ENCODE measurements at places on chromosomes 7 and 10. TPM values are rescaled to one million over a fixed set of nuclear protein-coding genes. Genes with fewer than 3 reads are reported as not detected.

GRCh38 chr7:52727632-52728031 is 307.8 kb upstream of the POM121L12 start:
- no peak overlapping the region for H3K27ac ChIP-seq
- no peaks in the 10 kb centered on the region for H3K27me3 ChIP-seq
- H3K4me1 ChIP-seq, result 0 out of 2 replicates have a peak, but pooled peaks cover 4% of the 10 kb centered on the region
- H3K4me3 ChIP-seq, result no peak overlapping the region

GRCh38 chr10:69639291-69640195 is 9.5 kb downstream of the FAM241B start:
- no peak overlapping the region for H3K4me3 ChIP-seq
- no peak overlapping the region for H3K27ac ChIP-seq
- peaks cover 4% of the 10 kb centered on the region for H3K4me1 ChIP-seq

DNA sequence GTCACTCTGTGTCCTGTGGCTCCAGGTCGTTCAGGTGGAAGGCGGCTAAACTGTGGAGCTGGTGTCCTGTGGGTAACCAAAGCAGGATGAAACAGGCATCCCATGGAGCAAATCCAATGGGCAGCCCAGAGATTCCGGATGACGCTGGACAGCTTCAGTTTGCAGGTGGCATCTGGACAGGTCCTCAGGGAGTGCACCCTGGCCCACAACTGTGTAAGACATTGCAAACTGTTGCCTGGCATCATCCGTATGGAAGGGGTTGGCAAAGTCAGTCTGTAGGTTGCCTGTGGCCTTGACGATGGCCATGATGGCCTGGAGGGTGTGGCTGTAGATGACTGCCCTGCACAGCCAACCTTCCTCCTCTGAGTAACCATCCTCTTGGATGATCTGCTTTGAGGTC is 35.5 kb downstream of the RPS24 start:
- peaks cover 3% of the 10 kb centered on the region for H3K4me1 ChIP-seq
- no peaks in the 10 kb centered on the region for H3K27me3 ChIP-seq
- H3K4me3 ChIP-seq, result no peak overlapping the region
- DNase-seq, result no peak

DNA sequence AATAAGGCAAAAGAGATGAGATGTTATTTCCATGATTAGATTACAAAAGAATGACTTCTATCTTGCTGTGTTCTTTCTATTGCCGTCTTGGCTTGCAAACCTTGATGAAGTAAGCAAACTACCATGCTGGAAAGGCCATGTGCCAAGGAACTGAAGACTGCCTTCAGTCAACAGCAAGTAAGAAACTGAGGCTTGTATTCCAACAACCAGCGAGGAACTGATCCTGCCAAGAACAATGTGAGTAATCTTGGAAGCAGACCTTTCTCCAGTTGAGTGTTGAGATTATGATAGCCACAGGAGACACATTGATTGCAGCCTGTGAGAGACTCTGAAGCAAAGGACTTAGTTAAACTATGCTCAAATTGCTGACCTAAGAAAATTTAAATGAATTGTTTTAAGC is 164.6 kb upstream of the GRM3 start:
- H3K4me3 ChIP-seq, result no peak overlapping the region
- no peaks in the 10 kb centered on the region for H3K27me3 ChIP-seq
- DNase-seq, result no peak
- H3K36me3 ChIP-seq, result no peaks in the 10 kb centered on the region
- no peaks in the 10 kb centered on the region for H3K4me1 ChIP-seq
- no peak overlapping the region for H3K27ac ChIP-seq

- peak; percentile 32 for DNase-seq
- H3K4me1 ChIP-seq, result peaks cover 9% of the 10 kb centered on the region
- H3K27ac ChIP-seq, result no peak overlapping the region
- no peaks in the 10 kb centered on the region for H3K27me3 ChIP-seq
- H3K4me3 ChIP-seq, result no peak overlapping the region
Observed at GRCh38 chr10:8306685-8307364, 252.3 kb downstream of the GATA3 start.

DNA sequence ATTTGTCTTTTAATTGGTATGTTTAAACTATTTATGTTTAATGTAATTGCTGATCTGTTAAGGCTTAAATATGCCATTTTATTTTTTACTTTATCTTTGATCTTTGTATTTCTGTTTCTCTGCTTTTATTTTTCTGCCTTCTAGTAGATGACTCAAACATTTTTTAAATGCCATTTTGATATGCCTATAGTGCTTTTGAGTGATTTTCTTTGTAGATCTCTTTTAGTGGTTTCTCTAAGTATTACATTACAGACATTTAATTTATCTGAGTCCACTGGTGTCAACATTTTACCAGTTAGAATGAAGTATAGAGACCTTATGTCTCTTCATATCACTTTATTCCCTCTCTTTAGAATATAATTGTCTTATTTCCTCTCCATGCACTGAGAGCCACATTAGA is 32.7 kb downstream of the IL6 start:
- H3K36me3 ChIP-seq, result no peaks in the 10 kb centered on the region
- H3K4me3 ChIP-seq, result no peak overlapping the region
- no peaks in the 10 kb centered on the region for H3K27me3 ChIP-seq
- H3K4me1 ChIP-seq, result no peaks in the 10 kb centered on the region
- no peak for DNase-seq

DNA sequence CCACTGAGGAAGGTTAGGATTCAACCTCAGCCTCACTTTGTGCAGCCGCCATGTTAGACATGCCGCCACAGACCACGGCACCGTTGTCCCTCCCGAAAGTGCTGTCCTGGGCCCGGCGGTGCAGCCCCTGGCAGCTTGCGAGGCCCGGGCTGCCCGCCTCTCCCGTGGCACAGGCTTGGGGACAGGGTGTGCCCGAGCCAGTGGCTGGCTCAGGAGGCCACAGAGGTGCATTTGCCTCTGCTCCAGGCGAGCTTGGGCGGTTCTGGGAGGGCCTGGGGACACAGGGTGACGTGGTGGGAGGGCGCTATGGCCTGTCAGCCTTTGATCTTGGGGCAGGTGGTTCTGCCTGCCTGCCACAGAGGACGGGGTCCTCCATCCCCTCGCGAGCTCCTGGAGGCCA is 41.1 kb downstream of the NKX6-2 start:
- peaks cover 9% of the 10 kb centered on the region for H3K4me1 ChIP-seq
- no peaks in the 10 kb centered on the region for H3K36me3 ChIP-seq
- H3K27ac ChIP-seq, result no peak overlapping the region
- DNase-seq, result no peak

DNA sequence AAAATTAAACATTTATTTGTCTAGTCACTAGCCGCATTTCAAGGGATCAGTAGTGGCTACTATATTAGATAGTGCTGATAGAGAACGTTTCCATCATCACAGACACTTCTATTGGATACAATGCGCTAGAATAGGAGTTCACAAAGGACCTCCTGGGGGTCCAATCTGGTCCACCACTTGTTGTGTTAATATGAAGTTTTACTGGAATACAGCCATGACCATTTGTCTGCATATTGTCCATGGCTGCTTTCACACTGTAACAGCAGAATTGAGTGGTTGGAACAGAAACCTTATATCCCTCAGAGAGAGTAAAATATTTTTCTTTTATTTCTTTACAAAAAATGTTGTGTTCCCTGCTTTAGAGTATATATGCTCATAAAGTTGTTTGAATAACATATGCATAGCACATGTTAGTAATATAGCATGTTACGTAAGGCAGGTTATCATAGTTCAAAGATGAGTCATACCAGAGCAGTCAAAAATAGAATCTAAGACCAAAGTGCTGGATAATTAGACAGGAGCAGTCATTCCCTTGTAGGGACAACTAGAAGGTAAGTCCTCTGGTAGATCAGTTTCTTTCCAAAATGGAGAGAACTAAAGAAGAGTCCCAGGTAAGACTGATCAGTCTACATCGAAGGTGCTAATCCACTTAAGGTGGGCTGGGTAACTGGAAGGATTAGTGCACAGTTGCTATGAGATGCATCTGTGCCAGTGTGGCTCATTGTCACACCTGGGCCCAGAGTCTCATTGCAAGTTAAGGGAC is 14.9 kb downstream of the BZW2 start:
- H3K27me3 ChIP-seq, result no peaks in the 10 kb centered on the region
- DNase-seq, result no peak
- no peaks in the 10 kb centered on the region for H3K36me3 ChIP-seq
- H3K4me1 ChIP-seq, result peaks cover 43% of the 10 kb centered on the region
- H3K27ac ChIP-seq, result no peak overlapping the region
- no peak overlapping the region for H3K4me3 ChIP-seq

DNA sequence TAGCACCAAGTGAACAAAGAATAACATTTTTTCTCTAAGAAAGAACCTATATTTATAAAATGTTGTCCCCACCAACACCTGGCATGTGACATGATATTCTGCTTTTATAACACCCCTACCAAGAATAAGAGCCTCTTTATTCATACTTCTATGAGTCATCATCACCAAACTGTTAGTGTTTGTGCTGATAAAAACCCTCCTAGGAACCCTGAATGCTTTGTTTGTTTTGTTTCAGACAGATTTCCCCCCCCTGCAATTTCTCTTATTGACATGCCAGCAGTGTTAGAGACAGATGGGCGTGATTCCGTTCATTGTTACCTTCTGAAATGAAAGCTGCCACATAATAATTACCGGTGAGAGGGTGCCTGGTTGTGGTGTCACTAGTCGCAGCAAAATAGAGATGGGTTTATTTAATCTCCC is 651.1 kb downstream of the SORCS1 start:
- no peak for DNase-seq
- no peak overlapping the region for H3K4me3 ChIP-seq
- no peaks in the 10 kb centered on the region for H3K36me3 ChIP-seq
- H3K27me3 ChIP-seq, result no peaks in the 10 kb centered on the region
- no peak overlapping the region for H3K27ac ChIP-seq

GRCh38 chr7:34575006-34575405 is 83.0 kb upstream of the NPSR1 start:
- no peaks in the 10 kb centered on the region for H3K4me1 ChIP-seq
- DNase-seq, result no peak
- no peaks in the 10 kb centered on the region for H3K36me3 ChIP-seq
- H3K4me3 ChIP-seq, result no peak overlapping the region
- H3K27ac ChIP-seq, result no peak overlapping the region
- H3K27me3 ChIP-seq, result no peaks in the 10 kb centered on the region

DNA sequence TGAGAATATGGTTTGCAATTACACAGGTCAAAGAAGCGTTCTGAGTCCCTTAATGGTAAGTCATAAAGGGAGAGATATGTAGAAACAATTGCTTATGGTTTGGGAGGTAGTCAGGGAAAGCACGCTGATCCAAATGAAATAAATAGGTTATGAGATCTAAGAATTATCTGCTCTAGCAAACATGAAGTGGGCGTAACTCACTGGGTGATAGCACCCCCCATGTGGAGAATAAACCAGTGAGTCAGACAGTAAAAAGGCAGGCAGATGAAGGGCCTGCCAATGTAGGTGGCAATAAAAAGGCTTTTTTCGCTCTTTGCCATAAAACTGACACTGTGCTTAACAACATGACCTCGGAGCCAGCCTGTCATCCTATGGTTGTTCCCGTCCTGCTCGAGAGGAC is 306.9 kb downstream of the GLRX3 start:
- DNase-seq, result no peak
- no peak overlapping the region for H3K4me3 ChIP-seq
- no peaks in the 10 kb centered on the region for H3K36me3 ChIP-seq
- H3K4me1 ChIP-seq, result no peaks in the 10 kb centered on the region

GRCh38 chr10:10533437-10533836 is 484.2 kb upstream of the CELF2 start:
- no peak overlapping the region for H3K27ac ChIP-seq
- H3K4me1 ChIP-seq, result peaks cover 7% of the 10 kb centered on the region
- no peaks in the 10 kb centered on the region for H3K36me3 ChIP-seq
- DNase-seq, result no peak

DNA sequence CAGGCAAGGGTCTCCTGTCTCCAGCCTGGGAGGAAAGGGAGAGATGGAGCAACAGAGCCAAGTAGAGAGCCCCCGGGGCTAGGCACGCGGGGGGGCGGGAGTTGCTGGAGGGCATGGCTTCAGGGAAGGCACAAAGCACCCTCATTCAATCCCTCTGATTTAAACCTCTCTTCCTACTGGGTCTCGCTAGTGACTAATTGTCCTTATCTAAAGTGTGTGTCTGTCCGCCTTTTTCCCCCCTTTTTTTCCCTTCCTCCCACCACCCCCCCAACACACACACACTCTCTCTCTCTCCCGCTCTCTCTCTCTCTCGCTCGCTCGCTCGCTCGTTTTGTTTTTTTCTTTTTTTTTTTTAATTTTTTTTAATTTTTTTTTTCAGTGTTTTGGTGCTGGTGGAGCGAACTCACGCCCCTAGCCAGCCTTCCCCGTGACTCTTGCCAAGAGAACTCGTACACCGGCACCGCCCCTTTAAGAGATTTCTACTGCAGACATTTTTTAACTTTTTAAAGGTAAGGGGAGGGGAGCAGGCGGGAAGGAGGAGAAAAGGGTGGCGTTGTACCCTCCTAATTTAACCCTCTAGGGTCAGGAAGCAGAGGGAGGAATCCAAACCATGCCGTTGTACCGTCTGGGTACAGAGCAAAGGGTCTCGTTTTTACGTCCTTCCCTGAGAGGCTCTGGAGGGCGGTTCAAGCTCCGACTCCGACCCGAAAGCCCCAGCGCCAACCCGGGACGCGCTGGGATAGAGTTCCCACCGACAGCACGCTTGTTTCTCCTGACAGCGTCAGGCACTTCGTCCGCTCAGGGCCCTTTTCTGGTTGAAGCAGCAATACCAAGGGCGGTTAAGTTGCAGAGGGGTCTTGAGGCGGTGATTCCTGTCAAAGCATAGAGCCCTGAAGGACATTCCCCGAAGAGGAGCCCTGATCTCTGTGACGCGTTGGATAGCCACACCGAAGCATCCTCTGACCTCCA is at the start of gene HPSE2:
TSS of gene HPSE2 (minus strand) at position 195 of the 969 bp plus-strand sequence.
- H3K27ac ChIP-seq, result no peak within 1 kb of the TSS
- no peaks in the 10 kb centered on the region for H3K36me3 ChIP-seq
- peak within 1 kb of the TSS; percentile 75 for H3K4me3 ChIP-seq
- peaks cover 47% of the 10 kb centered on the region for H3K4me1 ChIP-seq
- peaks cover 91% of the 10 kb centered on the region for H3K27me3 ChIP-seq

DNA sequence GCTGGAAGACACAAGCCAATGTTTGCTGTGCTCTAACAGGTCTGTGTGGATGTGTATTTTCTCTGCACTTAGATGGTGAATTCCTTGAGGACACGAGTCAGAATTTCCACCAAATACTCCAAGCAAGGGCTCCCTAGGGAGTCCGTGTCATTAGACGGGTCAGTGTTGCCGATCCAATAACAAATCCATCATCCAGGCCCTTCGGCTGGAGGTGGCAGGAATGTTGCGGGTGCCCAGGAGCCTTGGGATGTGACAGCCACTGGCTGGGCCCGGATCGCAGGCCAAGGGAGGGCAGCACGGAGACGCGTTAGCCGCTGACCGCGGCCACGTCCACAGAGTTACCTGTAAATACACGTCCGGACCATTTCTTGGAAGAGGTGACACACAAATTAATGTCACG is 186.8 kb downstream of the WDR37 start:
- DNase-seq, result no peak
- H3K27ac ChIP-seq, result no peak overlapping the region
- no peaks in the 10 kb centered on the region for H3K27me3 ChIP-seq
- H3K4me3 ChIP-seq, result no peak overlapping the region
- no peaks in the 10 kb centered on the region for H3K36me3 ChIP-seq

Gene SMIM30
- polyA plus RNA-seq, result 150 TPM

Gene MSMB
- not detected for polyA plus RNA-seq

Gene TLX1
- polyA plus RNA-seq, result not detected

Gene GPNMB
- polyA plus RNA-seq, result 1.2 TPM

Gene EXOC6
- polyA plus RNA-seq, result 4.6 TPM

Measured in GM23338 (cell line).